ENCODE measurements at places on chromosomes 12 and 14. TPM values are rescaled to one million over a fixed set of nuclear protein-coding genes. Genes with fewer than 3 reads are reported as not detected.

The LTB4R gene
- 5.5 TPM for polyA plus RNA-seq

The CCDC177 gene
- polyA plus RNA-seq, result 0.06 TPM

The DTX1 gene
- 16.5 TPM for polyA plus RNA-seq

The CISTR gene
- polyA plus RNA-seq, result 0.24 TPM

The CCDC60 gene
- 0.33 TPM for polyA plus RNA-seq

The GUCY2C gene
- polyA plus RNA-seq, result 0.43 TPM

The ZBTB42 gene
- polyA plus RNA-seq, result 5.9 TPM

The DHRS1 gene
- 47.7 TPM for polyA plus RNA-seq

The TRHDE gene
- polyA plus RNA-seq, result 23.2 TPM

The SRP54 gene
- polyA plus RNA-seq, result 60.1 TPM

The KRT75 gene
- polyA plus RNA-seq, result not detected

The TROAP gene
- polyA plus RNA-seq, result 32.8 TPM

The ADCY6 gene
- polyA plus RNA-seq, result 82.0 TPM

The VAMP1 gene
- 10.1 TPM for polyA plus RNA-seq

The LRTM2 gene
- polyA plus RNA-seq, result 0.73 TPM

The PROX2 gene
- 4.0 TPM for polyA plus RNA-seq

The CNTN1 gene
- 68.1 TPM for polyA plus RNA-seq

The VWF gene
- 11.9 TPM for polyA plus RNA-seq

The CNOT2 gene
- 137 TPM for polyA plus RNA-seq

The MSI1 gene
- polyA plus RNA-seq, result 16.8 TPM

The PTPRO gene
- polyA plus RNA-seq, result 227 TPM

The NFATC4 gene
- polyA plus RNA-seq, result 95.6 TPM

- DNase-seq, result no peak
Observed at GRCh38 chr12:125944446-125944845, 879.2 kb downstream of the AACS start.

DNA sequence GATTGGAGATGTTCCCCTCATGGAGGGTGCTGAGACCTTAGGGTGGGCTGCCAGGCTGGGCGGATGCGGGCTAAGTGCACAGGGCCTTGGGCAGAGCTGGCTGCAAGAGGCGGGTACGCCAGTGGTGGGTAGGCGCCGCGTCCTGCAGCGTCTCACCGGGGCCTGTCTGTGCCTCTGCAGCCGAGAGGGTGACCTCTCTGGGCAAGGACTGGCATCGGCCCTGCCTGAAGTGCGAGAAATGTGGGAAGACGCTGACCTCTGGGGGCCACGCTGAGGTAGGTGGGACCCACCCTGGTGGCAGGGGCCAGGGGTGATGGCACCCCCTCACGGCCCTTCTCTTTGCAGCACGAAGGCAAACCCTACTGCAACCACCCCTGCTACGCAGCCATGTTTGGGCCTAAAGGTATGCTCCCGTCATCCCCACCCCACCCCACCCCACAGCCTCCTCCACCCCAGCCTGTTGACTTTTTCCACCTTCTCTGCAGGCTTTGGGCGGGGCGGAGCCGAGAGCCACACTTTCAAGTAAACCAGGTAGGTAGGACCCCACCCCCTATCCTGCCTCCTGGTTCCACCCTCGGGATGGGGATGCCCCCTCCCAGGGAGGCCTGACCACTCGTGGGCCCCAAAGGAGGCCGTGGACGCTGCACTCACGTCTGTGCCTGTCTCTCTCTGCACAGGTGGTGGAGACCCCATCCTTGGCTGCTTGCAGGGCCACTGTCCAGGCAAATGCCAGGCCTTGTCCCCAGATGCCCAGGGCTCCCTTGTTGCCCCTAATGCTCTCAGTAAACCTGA lies 1.5 kb downstream of the CRIP1 start:
- DNase-seq, result no peak

GRCh38 chr14:61140872-61141271 lies 140.3 kb downstream of the TMEM30B start:
- no peak for DNase-seq

- no peak for DNase-seq
Observed at GRCh38 chr14:69630360-69630759, 19.0 kb downstream of the SUSD6 start.

DNA sequence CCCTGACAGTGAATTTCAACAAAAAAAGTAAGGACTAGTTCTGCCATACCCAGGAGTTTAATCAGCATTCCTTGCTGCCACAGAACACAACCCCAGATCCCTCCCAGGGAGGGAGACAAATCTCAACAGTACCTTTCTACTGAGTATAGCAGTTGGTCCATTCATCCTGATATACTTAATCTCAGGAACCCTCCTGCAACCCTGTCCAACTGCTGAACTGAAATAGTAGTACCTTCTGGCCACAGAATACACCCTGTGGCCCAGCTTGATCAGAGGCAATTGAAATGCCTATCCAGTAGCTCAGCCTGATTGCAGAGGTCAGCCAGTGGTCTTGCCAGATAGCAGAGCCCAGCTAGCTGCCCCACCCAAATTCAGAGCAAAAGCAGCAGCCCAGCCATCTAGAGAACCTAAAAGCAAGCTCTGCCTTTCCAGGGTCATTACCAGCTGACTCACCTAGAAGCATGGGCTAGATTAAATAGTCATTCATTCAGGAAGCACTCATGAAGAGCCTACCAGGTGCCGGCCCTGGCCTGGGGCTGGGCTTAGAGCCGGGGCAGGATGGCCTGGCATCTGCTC lies 40.0 kb upstream of the RHOJ start:
- no peak for DNase-seq

DNA sequence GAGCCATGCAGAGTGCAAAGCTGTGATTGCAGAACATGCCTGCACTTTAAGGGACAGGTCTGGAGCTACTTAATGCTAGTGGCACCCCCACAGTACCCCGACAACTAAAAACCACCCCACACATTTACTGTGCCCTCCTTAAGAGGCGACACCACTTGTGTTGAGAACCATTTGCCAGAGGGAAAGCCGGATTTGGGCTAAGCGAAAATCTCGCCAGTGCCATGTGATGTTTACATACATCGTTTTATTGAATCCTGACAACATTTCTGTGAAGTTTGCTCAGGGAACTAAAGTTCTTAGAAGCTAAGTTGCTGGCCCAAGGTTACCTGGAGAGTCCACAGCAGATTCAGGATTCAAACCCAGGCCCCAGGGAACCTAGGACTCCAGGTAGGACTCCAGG lies 119.0 kb upstream of the FKBP4 start:
- no peak for DNase-seq

- DNase-seq, result no peak
Observed at GRCh38 chr14:88535149-88535548, 19.7 kb downstream of the PTPN21 start.

GRCh38 chr14:40347675-40348074 lies 915.4 kb upstream of the FBXO33 start:
- DNase-seq, result no peak

DNA sequence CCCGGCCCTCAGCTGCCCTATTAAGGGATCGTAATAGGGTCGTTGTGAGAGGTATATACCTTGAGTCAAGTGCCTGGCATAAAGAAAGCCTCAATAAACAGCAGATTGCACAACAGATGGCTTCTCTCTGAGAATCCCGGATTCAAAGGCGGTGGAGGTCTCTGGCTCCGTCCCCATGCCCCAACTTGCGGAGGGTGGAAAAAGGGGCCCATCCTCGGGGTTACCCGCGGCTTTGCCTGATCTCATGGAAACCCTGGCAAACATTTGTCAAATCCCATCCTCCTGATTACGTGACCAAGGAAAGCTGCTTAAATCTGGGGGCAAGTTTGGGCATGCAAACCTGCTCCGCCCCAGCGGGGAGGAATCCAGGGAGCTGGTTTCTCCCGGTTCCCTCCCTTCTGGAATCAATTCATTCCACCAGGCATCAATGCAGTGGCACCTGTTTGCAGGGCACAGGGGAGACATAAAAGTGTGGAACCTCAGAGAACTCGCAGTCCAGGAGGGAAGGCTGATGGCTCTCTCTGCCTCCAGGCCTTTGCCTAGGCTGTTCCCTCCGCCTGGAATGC lies 12.3 kb downstream of the TRPV4 start:
- no peak for DNase-seq

- no peak for DNase-seq
Observed at GRCh38 chr12:93812626-93813025, 135.5 kb downstream of the CRADD start.

- no peak for DNase-seq
Observed at GRCh38 chr14:51533872-51534553, 117.7 kb upstream of the FRMD6 start.

- DNase-seq, result no peak
Observed at GRCh38 chr14:95683793-95684192, 2.4 kb upstream of the TCL1B start.

DNA sequence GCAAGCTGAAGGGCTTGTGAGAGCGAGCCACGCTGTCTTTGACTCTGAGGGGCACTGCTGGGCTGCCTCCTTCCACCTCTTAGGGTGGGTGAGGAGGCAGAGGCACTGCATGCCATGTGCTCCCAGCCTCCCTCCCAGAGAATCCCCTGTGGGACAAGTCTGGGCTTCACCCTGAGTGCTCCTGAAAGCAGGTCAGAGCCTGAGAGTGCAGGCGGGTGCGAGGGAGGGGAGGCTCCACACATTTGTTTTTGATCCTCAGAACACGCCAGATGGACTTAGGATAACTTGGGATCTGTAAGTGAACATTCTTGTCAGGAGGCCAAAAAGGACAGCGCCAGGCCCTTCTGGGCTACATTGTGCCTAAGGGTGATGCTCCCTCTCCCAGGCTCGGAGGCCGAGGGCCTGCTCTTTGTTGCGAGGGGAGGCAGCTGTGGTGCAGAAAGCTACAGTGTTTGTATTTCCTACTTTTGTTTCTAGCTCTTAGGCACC lies 155.4 kb downstream of the TMX1 start:
- DNase-seq, result no peak

GRCh38 chr14:32013083-32013482 lies 64.0 kb upstream of the ARHGAP5 start:
- no peak for DNase-seq

GRCh38 chr12:30580344-30580743 lies 115.3 kb downstream of the IPO8 start:
- DNase-seq, result no peak

DNA sequence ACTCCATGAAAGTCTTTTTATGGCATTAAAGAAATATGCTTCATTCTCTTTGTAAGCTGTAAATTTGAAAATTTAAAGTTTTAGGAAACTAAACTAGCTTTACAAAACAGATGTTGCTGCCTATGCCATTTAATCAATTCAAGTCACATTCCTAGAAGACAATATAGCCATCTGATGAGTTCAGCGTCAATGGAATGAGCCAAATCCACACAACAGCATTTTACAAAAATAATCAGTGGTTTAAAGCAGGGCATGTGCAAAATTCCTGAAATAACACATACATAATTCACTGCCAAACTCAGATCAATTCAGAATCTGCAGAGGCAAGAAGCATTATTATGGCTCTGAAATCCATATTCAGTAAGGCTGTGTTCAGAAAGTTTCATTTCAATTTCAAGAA lies 75.6 kb downstream of the MED13L start:
- no peak for DNase-seq

GRCh38 chr12:46459111-46459510 lies 86.5 kb upstream of the SLC38A2 start:
- DNase-seq, result no peak

DNA sequence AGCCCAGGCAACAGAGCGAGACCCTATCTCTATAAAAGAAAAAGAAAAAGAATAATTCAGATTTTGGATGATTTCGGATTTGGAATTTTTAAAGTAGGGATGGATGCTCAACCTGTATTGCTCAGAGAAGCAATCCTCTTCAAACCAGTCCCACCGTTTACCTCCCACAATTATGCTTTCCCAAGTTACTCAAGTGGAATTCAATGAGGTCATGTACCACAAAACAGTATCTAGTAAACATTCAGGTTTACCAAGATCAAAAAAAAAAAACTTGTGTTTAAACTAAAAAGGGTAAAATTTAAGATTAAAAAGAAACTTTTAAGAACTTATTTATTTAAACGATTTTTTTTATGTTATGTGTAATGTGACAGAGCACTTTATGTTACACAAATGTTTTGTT lies 2.5 kb downstream of the KDM5A start:
- no peak for DNase-seq

DNA sequence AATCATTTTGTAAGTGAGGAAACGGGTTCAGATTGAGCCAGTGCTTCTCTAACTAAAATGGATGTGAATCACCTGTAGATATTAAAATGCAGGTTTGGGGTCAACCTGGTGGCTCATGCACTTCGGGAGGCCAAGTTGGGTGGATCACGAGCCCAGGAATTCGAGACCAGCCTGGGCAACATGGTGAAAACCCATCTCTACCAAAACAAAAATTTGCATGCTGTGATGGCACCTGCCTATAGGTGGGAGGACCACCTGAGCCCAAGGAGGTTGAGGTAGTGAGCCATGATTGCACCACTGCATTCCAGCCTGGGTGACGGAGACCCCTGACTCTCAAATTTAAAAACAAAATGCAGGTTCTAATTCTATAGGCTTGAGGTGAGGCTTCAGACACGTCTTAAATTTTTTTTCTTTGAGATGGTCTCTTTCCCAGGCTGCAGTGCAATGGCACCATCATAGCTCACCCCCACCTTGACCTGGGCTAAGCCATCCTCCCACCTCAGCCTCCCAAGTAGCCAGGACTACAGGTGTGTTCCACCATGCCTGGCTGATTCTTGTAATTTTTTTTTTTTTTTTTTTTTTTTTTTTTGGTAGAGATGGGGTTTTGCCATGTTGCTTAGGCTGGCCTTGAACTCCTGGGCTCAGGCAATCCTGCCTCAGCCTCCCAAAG lies 9.0 kb downstream of the TUBA1C start:
- DNase-seq, result no peak

- no peak for DNase-seq
Observed at GRCh38 chr14:97080991-97081390, 283.8 kb downstream of the VRK1 start.

- no peak for DNase-seq
Observed at GRCh38 chr14:98176892-98177291, 1095.1 kb downstream of the BCL11B start.

GRCh38 chr14:53840444-53840843 lies 116.2 kb downstream of the BMP4 start:
- DNase-seq, result no peak

DNA sequence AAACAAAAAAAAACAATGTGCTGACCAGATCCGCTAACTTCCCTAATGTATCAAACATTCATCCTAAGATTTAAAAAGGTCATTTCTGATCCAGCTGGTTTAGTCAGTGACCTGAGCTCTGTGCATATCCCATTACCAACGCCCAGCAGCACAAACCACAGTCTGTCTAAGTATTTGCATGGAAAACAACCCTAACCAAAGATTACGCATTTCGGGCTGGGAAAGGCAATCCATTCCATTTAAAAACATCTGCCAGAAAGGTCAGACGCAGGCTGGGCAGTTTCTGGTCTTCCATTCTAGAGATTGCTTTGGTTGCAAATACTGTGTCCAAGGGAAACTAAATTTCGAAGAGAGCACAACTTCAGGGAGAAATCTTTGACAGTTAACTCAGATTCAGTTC lies 234.9 kb downstream of the FLRT2 start:
- DNase-seq, result no peak

Measured in left renal cortex interstitium (tissue), 4 donors.